Peyer's patch (tissue), 4 donors: ENCODE measurements at places on chromosomes 16 and 17.
A peak's percentile ranks its signal among the peaks of the same experiment; 100 is the strongest.

DNA sequence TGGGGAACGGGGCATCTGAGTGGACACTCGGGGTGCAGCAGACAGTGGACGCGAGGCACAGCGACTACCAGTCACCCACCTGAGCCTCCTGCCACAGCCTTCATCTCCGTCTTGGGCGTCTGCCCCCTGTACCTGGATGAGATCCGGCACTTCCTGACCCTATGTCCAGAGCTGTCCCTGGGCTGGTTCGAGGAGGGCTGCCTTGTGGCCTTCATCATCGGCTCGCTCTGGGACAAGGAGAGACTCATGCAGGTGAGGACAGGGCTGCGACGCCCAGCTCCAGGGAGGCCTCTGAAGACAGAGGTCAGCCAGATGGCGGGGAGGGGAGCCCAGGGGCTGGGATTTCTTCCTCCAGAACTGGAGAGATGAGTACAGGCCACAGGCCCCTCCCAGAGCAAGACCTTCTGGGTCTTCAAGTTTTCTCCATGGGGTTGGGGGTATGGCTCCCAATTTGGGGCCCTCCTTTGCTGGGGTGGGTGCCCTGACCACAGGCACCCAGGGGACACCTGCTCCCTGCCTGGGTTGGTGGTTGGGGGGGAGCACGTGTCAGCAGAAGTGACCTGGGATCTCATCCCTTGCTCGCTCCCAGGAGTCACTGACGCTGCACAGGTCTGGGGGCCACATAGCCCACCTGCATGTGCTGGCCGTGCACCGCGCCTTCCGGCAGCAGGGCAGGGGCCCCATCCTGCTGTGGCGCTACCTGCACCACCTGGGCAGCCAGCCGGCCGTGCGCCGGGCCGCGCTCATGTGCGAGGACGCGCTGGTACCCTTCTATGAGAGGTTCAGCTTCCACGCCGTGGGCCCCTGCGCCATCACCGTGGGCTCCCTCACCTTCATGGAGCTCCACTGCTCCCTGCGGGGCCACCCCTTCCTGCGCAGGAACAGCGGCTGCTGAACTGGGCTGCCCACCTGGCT, 1.9 kb downstream of the AANAT start:
- no peak for DNase-seq

- no peak for DNase-seq
Observed at GRCh38 chr17:19264268-19264667, 27.1 kb downstream of the EPN2 start.

DNA sequence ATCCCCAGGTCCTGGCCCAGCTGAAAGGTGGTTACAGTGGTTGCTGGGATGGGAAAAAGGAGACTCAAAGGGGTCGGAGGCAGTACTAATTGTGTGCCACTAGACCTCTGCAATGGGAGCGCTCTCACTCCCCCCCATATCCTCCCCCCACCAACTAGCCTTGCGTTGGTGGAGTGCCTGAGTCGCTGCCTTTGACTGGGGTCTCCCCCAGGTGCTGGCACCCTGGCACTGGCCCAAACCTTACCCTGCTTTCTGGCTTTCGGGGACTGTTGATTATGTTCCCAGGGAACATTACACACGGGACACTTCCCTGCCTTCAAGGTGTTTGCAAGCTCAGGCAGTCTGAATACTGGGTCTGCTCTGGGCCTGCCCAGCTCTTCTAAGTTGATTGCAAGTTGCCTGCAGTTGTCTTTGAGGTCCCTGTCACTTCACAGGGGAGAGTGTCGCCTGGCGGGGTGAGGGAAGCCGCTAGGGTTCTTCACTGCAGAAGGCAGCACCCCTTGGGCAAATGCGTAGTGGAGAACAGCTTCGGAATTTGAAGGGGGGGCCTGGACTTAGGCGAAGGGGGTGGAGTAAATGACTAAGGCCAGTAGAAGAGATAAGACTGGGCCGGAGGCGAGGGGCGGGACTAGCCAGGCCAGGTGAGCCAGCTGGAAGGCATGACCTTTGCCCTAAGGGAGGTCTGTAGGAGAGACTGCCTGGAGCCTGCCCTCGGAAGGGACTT, 98.0 kb downstream of the RAB11FIP4 start:
- peak; percentile 91 for DNase-seq

DNA sequence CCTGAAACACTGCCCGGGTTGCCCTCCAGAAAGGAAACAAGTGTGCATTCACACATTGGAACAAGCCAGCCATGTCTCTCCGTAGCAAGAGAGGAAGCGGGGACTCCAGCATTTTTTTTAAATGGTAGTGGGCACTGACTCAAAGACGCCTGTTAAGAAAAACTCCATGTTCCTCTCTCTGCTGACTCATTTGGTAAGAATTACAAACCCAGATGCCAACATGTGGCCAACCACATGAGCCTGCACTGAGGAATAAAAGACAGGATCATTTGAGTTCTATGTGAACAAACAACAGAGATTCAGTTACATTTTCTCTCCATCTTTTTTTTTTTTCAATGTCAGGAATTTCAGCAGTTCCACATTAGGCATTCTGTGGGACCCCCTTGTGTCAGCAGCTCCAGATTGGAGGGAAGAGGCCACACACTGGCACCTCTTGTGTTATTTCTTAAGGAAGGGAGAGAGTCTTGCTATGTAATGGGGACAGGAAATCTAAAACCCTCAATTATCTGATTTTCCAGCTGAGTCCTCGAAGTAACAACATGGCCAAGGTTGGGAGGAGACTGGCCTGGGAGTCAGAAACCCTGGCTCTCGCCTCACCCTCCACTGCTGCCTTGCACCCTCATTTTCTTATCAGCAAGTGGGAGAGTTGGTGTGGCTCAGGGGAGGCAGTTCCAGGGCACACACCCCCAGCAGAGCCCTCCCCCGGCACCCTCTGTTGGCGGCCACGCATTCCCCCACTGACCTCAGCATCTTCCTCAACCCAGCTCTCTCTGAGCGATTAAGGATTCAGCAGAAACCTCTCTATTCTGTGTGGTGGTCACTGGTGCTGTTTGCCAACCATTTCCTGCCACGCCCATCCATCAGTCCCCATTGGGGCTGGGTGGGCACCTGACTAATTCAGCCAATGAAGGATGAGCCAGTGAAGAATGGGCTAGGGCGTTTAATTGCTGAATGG, 173.0 kb downstream of the FOXL1 start:
- DNase-seq, result no peak

DNA sequence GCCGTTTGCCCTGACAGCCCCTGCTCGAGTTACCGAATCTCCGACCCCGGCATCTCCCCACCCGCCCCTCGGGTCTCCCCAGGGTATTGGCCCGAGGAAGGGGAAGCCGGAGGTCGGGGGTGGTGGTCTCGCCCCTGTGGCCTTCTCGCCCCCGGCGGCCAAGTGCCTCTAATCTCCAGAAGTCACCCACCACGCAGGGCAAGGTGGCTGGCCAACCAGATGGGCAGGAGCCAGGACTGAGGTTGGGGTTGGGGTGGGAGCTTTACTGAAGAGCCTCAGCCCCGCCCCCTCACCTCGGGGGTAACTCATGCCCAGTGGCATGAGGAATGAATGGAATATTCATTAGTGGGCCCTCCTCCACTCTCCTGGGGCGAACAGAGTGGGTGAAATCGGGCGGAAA, 637 bp downstream of the DHRS11 start:
- no peak for DNase-seq

DNA sequence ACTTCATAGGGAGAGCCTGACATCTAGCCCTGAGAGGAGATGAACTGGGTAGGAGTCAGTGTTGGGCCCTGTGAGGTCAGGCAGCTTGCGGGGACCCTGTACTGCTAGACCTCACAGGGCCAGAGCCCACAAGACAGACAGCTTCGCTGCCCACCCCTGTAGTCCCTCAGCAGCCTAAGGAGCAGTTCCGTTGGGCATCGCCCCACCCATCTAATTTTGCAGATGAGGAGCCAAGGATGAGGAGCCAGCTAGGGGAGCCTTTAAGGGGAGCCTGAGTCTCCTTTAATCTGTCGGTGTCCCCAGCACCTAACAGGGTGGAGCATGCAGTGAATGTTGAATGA, 755 bp upstream of the TUFM start:
- DNase-seq, result no peak

- peak; percentile 86 for DNase-seq
Observed at GRCh38 chr17:47810200-47810821, 11.3 kb downstream of the OSBPL7 start.

DNA sequence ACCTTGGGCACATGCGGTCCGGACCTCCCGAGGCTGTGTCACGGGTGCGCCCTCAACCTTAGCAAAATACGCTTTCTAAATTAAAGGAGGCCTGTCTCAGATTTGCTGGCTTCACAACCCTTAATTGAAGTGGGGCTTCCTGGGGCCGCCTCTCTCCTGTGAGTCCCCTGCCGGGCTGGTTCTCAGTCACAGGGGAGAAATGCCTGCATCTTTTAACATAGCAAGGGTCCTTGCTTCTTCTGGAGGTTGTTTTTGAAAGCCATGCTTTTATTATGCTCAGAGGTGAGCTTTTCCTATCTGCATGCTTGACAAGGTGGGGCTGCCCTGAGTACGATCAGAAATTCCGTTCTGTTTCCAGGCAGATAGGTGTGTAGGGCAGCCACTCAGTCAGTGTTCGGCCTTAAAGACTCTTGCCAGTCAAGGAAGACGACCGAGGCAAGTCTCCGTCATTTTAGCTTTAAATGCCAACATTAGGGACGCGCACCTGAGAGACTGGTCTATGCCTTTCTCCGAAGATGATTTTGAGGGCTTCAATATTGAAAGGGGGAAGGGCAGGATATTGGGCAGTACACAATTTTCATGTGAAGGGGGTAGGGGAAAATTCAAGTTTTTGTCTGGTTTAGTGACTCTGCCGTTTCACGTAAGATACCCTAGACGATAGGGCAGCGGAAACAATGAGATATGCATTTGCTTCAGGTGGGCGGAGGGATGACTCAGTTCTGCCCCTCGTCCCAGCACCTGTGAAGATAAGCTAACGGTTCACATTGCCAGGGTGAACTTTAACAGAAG, 5.5 kb upstream of the SLC7A5 start:
- no peak for DNase-seq

- no peak for DNase-seq
Observed at GRCh38 chr17:5184288-5184687, 7.4 kb downstream of the ZNF594 start.

- no peak for DNase-seq
Observed at GRCh38 chr17:7720125-7720524, 2.6 kb downstream of the DNAH2 start.

DNA sequence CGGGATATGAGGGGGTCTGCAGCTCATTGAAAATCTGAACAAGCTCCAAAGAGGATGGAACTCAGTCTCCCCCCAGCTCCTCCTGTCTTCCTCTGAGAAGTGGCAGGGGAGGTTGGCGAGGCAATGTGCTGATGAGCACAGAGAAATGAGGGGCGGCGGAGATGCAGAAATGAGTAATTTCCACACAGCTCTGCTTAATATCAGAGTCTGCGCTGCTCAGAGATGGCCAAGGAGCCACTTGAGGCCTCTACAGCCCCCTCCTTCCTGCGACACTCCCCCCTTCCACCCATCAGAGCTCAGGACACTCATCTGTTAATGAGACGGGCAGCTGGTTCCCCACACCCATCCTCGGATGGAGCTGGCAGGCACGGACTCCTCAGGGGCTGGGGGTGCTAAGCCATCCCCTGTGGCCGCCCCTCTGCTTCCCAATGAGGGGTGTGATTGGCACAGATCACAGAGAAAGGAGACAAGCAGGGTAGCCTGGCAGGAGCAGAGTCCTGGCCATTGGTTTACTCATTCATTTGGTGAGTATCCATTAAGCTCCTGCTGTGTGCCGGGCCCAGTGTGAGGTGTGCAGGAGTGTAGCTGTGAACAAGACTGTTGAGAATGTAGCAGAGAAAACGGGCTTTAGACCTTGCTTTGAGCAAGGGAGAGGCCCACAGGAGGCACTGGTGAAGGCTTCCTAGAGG, 12.7 kb upstream of the CRHR1 start:
- no peak for DNase-seq

GRCh38 chr17:4436381-4436780, 2.6 kb downstream of the SPNS3 start:
- DNase-seq, result no peak

- no peak for DNase-seq
Observed at GRCh38 chr16:48562475-48562874, 47.5 kb downstream of the N4BP1 start.

DNA sequence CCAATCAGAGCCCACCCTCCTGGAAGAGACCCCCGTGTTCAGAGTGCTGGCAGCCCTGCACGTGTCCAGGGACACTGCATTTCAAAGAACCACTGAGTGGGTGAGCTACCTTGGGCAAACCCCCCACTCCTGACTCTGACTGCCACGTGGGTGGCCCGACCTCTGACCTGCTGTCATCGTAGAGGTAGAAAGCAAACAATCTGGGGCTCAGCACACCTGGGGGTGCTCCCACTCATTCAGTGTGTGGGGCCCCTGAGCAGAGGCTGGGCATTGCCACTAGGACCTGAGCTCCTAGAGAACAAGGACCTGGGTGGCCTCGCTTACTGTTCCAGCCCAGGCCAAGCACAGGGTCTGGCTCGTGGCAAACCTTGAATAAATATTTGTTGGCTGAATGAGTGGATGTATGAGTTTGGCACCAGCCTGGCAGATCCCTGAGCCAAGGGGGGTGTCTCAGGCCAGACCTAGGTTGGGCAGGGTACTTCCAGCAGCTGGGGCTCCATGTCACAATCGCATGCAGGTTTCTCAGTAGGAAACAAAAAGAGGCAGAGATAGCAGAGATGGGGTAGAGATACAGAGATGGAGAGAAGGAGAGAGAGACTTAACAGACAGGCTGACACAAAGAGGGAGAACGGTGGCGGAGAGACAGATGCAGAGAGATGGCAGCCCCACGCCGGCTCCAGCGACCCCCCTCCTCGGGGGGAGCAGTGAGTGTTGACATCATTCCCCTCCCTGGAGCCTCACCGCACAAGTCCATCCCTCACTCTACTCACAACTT, 5.4 kb upstream of the DRC7 start:
- peak; percentile 31 for DNase-seq

GRCh38 chr17:65340401-65340800, 203.2 kb downstream of the RGS9 start:
- no peak for DNase-seq

DNA sequence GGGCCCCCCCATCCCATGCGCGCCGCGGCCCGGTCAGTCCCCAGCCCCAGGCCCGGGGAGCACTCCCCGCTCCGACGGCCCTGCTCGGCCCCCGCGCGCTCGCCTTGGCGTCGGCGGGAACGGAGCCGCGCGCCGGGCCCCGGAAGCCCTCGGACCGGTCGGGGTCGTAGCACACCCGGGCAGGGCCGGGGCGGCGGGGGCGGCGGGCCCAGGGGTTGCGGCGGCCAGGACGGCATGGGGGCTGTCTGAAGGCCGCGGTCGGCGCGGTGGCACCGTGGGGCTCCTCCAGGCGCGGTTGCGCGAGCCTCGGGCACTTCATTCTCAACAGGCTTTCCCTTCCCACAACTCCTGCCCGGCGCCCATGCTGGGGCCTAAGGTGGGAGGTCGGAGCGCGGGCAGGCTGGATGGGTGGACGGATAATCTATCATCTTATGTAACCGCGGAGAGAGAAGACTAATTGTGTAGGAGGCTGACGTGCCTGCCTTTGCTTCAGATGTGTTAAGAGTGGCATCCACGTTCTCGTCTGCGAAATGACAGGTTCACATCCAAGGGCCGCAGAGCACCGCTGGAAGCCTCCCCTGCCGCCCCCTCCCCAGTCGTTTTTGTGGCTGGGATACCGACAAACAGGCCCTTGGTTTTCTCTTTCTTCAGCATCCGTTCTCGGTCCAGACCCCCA, 708 bp downstream of the BAIAP2 start:
- DNase-seq, result no peak

GRCh38 chr17:57315061-57316015, 59.0 kb downstream of the MSI2 start:
- no peak for DNase-seq

- DNase-seq, result no peak
Observed at GRCh38 chr16:54231919-54232318, 54.7 kb downstream of the IRX3 start.
